Cerebellar nuclear complex (tissue), 1 donor: ENCODE measurements at places on chromosomes 12 and 14.

GRCh38 chr12:41073633-41074472, 114.3 kb upstream of the PDZRN4 start:
- no peak for DNase-seq

DNA sequence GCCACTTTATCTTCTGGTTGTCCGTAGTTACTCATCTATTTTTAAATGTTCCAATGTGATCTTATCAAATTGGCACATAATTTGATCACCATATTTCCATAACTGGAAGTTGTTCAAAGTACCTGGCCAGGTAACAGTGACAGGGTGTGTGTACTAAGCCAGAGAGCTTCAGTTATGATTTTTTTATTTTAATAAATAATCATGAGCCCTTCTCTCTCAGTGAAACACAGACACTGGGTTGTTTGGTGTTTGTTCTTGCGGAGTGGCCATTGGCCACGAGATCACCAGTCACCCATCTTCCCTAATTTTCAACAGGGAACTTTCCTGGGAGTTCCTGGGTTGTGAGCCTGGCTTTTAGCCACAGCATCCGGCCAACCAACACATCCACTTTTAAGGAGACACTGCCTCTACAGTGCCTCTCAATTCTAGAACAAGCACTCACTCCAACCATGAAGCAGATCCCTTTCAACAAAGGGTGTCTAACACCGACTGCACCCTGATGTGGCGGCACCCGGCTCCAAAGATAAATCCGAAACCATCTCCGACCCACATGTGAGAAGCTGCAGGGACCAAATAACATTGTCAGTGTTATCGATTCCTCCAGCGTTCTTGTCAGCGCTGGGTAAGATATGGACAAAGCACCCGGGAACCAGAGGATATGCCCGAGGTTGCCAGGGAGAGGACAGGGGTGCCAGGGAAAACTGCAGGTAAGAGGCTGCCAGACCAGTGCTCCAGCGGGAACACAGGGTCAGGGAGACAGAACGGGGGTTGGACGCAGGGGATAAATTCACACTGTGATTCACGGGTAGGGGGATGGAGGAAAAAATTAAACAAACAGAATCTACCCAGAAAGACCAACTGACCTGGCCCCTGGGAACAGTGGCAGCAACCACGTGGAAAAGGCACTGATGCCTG, 49.9 kb downstream of the FOXN3 start:
- no peak for DNase-seq

DNA sequence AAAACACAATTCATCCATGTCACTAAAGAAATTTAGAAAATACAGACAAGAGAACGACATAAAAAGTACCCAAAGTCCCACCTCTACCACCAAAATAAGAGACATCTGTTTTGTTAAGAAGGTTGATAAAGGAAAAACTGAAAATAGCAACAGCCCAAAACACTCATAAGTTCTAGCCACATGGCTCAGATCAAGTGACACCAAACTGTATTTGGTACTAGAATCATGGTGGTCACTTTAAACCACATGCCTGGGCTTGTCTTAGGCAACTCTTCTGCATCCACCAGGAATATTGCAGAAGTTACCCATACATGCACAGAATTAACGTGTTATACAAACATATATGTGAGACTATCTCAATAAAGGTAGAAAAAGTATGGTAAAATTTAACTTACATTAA, 78.2 kb upstream of the GTF2A1 start:
- DNase-seq, result no peak

DNA sequence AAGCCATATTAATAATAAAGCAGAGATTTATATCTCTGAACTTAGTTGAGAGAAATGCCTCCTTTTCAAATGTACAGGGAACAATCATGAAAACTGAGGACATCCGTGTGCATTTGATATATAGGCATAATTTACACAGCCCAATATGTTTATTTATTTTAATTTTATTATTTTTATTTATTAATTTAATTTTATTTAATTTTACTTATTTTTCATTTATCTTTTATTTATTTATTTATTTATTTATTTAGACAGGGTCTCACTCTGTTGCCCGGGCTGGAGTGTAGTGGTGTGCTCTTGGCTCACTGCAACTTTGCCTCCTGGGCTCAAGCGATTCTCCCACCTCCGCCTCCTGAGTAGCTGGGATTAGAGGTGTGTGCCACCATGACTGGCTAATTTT, 8.4 kb downstream of the TCL1A start:
- no peak for DNase-seq

DNA sequence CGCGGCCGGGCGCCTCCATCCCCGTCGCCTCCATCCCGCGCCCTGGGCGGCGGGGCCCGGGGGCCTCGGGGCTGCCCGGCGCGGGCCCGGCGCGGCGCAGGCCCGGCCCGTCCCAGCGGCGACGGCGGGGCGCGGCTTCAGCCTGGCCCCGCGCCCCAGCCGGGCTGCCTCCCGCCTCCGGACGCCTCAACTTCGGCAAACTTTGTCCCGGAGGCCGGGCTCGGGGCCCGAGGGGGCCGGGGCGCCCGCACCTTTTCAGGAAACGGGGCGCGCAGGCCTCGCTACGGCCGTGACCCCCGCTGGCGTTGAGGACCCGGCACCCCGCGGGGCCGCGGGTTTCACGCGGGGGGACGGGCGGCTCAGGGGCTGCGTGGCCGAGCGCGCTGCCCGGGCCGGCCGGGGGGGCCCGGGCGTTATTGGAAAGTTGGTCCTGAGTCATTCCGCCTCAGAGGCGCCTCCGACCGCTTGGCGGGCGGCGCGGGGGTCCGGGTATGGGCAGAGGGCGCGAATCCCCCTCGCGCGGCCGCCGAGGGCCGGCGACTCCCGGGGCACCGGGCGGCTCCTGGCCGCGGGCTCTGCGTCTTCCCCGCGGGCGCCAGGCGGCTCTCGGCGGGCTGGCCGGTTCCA, 575 bp downstream of the TRAF3 start:
- DNase-seq, result no peak

DNA sequence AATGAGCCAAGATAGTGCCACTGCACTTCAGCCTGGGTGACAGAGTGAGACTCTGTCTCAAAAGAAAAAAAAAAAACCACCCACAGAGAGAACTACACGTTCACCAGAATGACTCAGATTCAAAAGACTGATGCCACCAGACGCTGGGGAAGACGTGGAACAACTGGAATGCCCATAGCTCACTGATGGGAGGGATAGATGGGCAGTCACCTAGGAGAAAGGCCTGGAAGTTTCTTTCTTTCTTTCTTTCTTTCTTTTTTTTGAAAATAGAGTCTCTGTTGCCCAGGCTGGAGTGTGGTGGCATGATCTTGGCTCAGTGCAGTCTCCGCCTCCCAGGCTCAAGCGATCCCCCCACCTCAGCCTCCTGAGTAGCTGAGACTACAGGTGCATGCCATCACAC, 10.0 kb upstream of the KLC1 start:
- no peak for DNase-seq

- no peak for DNase-seq
Observed at GRCh38 chr12:8678661-8679111, 16.1 kb upstream of the MFAP5 start.

DNA sequence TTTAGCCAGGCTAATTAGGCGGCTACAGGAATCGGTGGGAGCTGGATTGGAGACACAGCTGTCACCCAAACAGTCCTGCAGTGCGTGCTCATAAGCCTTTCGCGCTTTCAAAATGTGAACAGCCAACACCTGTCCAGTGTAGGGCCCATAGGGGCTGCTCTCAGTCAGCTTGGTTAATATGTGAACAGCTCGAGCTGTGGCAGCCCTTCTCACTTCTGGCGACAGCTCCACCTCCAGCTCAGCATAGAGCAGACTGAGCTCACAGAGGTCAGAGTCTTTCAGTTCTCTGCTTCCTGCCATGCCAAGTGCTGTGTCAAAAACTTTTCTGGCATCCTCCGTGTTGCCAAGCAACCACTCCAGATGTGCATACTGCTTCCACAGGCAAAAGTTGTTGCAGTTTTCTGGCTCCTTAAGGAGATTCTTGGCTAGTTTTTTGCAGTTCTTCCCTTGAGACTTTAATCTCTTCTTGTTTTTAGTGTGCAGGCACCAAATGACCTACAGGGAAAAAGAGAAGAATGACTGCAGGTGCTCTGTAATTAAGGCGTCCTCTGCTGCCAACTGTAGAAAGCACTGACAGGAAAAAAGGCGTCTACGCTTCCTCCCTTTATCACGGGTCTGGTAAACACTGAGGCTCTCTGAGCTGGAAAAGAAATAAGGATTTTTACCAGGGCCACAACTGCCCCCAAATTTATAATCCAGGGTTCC, 32.5 kb downstream of the PSMC1 start:
- no peak for DNase-seq
